ENCODE measurements at places on chromosomes 13 and 19. TPM values are rescaled to one million over a fixed set of nuclear protein-coding genes. Genes with fewer than 3 reads are reported as not detected.

DNA sequence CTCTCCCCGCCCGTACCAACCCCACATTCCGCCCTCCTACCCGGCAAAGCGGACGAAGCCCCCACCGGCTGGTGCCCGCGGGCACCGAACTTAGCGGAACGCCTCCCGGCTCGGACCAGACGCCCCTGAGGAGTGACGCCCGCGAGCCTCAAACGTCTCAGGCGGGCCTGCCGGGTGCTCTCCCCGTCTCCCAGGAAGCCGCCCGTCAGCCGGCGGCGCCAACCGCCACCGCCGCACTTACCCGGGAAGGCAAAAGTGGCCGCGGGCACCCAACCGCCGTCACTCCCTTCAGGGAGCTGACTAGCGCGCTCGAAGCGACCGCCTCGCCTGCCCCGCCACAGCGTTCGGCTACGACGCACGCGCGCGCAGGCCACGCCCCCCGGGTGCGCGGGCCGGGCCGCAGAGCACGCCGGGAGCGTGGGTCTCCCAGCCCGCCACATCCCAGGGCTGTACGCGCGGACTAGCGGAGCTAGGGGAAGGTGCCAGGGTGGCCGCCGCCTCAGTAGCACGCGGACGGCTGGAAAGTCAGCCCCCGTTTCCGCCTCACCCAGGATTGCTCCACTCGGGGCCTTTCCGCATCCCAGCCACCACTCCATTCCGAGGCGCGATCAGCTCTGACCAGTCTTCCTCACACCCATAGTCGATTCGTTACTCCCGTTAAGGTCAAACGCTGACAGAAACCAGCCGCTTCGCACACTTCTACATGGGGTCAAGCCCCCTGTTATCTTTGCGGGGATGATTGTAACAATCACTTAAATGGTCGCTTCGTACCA, at the start of gene TEX30:
TEX30 (minus strand) TSS at position 346 of the 773 bp plus-strand sequence. CDS start 3,760 bp downstream, outside the sequence.
- DNase-seq: peak; percentile 81

DNA sequence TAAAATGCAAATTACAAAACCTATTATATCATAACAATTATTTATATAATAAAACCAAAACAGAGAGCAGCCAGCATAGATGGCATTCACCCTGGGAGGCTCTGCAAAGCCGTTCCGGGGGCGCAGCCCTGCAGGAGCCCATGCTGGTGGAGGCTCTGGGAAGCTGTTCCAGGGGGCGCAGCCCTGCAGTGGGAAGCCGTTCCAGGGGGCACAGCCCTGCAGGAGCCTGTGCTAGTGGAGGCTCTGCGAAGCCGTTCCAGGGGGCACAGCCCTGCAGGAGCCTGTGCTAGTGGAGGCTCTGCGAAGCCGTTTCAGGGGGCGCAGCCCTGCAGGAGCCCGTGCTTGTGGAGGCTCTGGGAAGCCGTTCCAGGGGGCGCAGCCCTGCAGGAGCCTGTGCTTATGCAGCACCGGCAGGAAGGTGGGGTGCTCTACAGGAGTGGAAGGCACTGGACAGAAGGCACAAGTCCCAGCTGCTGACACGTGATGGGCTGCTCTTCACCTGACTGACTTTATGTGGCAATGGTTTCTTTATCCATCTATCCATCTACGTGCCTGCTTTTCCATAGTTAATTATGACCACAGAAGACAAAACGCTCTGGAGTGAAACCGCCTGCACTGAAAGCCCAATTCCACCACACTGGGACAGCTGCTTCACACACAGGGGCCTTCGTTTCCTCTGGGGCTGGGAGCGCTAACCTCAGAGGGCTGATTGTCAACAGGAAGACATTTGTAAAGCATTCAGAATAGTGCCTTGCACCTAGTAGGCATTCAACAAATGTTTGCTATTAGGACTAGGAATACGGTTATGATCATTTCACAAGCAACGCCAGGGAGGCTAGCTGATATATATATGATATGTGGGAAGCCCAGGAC, 23.7 kb downstream of the PCID2 start:
- DNase-seq: no peak

GRCh38 chr13:48486362-48486761, 46.5 kb downstream of the RCBTB2 start:
- no peak for DNase-seq

DNA sequence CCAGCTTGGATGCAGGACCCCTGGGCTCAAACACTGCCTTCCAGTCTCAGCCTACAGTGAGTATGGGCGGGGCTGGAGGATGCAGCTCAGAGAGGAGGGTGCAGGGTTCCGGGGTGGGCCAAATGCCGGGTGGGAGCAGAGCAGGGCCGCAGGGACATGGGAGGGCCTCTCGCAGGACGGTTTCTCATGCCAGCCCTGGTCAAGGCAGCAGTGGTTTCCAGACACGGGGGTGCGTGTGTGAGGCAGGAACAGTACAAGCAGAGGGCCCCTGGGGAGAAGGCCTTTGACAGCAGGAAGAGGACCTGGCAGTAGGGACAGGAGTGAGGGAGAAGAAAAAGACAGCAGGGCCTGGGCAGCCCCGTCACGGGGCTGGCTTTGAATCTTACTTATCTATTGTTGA, 34.1 kb downstream of the CRTC1 start:
- DNase-seq: no peak

The TSHZ3 gene
- 2.1 TPM for total RNA-seq

GRCh38 chr19:16788479-16788878, 40.7 kb upstream of the SIN3B start:
- DNase-seq: no peak

DNA sequence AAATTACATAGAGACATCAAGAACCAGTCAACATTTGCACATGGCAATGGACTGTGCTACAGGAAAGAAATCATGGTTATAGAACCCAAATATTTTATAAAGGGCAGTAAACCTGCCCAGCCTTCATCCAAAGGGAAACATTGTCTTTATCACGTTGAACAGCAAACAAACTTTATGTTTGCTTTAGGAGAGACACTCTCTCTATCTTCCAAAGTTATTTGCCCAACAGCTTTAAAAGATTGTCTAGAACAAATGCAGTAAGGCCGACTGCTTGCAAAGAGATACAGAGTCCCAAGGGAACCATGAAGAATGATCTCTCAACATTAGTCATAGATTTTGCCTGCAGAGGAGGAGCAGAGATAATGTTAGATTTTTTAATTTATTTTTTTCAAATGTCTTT, 1323.5 kb upstream of the SLC10A2 start:
- DNase-seq: no peak

DNA sequence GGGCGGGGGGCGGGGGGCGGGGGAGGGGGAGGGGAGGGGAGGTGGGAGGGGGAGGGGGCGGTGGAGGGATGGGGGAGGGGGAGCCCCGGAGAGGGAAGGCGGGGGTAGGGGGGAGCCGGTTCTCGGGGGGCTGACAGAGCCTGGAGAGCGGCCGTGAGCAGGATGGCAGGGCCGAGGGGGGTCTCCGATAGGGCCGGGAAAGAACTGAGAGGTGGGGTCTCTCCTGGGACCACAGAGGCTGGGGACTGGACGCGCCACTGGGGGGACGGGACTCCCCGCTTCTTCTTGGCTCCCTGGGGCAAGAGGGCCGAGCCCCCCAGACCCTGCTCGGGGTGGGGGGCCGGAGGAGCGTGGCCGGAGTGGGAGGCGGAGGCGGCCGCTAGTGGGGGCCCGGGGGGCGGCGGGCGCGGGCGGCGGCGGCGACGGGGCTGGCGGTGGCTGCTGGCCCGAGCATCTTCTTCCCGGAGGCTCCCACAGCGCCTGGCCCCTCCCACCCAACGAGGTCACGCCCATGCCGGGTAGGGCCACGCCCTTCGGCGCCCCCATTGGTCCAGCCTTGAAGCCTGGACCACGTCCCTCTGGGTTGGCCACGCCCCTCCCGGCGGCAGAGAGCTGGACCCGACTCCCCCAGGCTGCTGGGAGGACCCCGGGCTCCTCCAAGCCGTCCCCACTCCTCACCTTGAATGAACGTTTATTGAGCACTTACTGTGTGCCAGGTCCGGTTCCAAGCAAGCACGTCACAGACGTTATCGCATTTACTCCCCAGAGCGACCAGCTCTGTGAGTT, at the start of gene NOVA2:
NOVA2 (minus strand) TSS at position 313 of the 786 bp plus-strand sequence. CDS start 514 bp downstream, outside the sequence.
- DNase-seq: peak; percentile 83

DNA sequence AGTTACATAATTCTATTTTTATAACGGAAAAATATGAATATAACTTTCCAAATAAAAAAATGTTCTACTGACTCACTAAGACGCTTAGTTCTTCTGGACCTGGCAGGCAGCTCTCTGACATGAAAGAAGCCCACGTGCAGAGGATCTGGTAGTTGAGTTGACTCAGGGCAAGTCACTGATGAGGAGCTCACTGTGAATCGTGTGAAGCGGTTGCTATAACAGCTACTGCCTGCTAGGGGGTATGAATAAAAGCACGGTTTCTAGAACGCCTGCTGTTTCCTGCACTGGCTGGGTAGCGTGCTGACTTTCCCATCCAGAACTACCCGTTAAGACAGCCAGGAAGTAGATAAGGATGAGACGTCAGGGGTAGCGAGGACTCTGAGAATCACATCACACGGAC, 54.7 kb upstream of the WASF3 start:
- no peak for DNase-seq

DNA sequence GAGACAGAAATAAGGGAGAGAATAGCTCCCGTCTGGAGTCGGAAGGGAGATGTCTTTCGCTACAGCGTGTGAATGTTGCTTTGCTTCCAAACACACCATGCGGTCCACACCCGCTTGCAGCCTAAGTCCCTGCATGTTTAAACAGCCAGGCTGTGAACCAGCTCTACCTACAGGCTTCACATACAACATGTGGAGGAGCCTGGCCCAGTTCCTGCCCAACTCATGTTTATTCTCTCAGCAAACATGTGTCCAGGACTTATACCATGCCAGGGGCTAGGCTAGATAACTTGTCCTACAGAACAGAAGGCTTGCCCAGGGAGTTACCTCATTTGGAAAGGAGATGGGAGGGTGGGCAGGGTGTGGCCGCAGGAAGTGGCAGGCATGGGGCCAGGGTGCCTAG, 181.5 kb downstream of the FOXO1 start:
- DNase-seq: no peak

The CATSPERD gene
- not detected for total RNA-seq

The NDUFA13 gene
- 1,008 TPM for total RNA-seq

The UBE2L5 gene
- total RNA-seq: not detected

The TLE6 gene
- total RNA-seq: 0.37 TPM

GRCh38 chr19:13097033-13097462, 5.6 kb downstream of the LYL1 start:
- DNase-seq: no peak

The NCCRP1 gene
- not detected for total RNA-seq

GRCh38 chr19:46834121-46834520, 16.5 kb downstream of the AP2S1 start:
- no peak for DNase-seq

The MCEMP1 gene
- not detected for total RNA-seq

GRCh38 chr13:98415326-98416070, 161.4 kb downstream of the STK24 start:
- DNase-seq: no peak

Measured in heart right ventricle (tissue), 16 donors.